ENCODE measurements at places on chromosomes 1 and 21.

- no peak for DNase-seq
These were observed 5.5 kb downstream of the SEC16B start for GRCh38 chr1:177964336-177964735.

- peak; percentile 12 for DNase-seq
These were observed 30.8 kb upstream of the RPTN start for GRCh38 chr1:152189657-152190442.

GRCh38 chr1:211912038-211912437 lies 81.5 kb upstream of the LPGAT1 start:
- no peak for DNase-seq

DNA sequence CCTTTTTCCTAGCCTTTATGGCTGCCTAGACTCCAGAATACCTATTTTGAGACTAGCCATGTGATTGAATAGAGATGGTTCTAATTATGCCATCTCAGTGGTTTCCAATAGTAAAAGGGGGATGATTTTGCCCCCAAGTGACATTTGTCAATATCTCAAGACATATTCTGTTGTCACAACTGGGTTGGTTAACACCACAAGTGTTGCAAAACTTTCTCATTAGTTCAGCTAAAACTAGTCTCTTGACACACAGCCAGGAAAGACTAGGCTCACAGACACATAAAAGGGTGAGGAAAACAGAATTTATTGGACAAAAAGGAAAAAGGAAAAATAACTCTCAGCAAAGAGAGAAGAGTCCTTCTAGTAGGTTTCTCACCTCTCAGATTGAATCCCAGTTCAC lies 39.9 kb upstream of the GBP5 start:
- no peak for DNase-seq

DNA sequence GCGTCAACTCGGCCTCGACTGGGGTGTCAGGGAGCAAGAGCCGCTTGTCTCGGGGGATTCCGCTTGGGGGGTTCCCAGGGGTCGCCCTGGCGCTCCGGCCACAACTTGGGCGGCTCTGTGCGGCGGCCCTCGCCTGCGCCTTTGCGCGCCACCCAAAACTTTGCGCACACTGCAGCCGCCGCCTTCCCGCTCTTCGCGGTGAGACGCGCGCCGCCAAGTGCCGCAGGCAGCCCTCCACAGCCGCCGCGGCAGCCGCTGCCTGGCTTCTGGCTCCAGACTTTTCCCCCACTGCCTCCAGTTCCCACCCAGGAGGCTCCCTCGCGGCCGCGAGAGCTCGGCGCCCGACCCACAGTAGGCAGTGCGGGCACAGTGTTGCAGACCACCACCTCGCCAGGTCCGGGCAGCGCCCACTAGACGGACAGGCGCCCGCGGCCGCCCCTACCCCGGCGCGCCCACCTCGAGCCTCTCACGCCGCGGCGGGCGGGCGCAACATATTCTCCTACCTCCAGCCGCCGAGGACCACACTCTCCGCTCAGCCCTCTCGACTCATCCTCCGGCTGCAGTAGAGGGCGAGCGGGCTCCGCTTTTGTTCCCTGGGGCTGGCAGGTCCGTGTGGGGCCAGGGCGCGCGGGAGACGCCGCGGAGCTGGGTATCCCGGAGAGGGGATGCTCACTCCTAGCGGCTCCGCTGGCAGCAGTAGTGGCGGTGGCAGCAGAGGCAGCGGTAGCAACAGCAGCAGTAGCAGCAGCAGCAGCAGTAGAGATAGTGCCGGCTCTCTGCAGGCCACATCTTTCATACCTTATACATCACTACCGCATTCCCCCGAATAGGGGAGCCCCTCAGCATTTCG lies 296.6 kb downstream of the OMA1 start:
- DNase-seq, result peak; percentile 45

GRCh38 chr1:47644212-47644573 lies 206.3 kb downstream of the FOXD2 start:
- no peak for DNase-seq

GRCh38 chr21:33751120-33751519 lies 108.8 kb downstream of the ITSN1 start:
- DNase-seq, result no peak

- no peak for DNase-seq
These were observed 92.5 kb downstream of the TTC3 start for GRCh38 chr21:37165586-37165985.

GRCh38 chr1:62528015-62528414 lies 69.3 kb upstream of the ANGPTL3 start:
- DNase-seq, result no peak

- no peak for DNase-seq
These were observed 108.7 kb downstream of the DISP1 start for GRCh38 chr1:222923506-222923905.

Data from NCI-H1092 treated with DMSO at 0.1 percent for 48 hours (cell line).